ENCODE measurements at places on chromosomes 3 and 15.

- no peak for DNase-seq
Measured at GRCh38 chr3:167602041-167602440, 51.7 kb downstream of the WDR49 start.

DNA sequence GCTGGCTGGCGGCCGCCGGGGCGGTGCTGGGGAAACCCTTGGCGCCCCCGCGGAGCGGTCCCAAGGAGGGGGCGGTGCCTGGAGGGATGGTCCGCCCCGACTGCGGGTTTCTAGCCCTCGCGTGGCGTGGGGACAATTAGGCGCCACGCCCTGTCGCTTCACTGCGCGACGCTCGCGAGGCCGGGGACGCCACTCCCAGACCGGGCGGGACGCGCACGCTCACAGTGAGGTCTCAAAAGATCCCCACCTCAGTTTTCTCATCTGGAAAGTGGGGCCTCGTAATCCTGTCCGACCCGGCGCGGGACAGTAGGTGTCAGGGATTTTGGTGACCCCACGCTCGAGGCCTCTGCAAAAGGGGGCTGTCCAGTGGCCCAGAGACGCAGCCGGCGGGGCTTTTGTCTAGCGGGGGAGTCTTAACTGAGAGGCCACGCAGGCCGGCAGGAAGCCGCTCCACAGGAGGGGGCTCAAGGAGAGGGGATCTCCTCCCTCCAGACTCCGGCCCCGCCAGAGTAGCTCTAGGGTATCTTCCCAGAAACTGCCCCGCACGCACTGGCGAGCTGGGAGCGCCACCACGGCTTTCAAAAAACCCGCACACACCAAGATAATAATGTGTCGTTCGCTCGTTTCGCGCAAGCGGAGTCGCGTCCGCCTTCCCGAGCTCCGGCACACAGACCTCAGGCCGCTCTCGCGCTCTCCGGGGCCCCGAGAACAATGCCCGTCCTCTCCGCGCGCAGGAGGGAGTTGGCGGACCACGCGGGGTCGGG lies 710 bp upstream of the CLK3 start:
- DNase-seq = peak; percentile 79

- DNase-seq = no peak
Measured at GRCh38 chr3:185822221-185823000, 2.4 kb downstream of the IGF2BP2 start.

DNA sequence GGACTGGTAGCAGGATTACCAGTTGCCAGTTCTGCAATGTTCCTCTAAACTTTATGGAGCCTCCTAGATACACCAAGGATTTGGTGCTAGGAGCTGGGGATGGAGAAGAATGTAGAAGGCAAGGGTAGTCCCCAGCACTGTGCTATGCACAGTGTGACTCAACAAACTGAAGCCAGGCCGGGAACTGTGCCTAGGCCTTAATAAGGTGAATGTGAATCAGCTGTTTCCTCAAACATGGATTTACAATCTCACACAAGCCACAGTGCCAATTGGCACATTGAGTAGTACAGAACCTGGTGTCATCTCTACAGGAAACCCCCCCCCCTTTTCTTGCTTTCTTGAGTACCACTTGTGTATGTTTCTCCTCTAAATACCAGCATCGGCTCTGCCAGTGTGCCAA lies 32.5 kb downstream of the MRPS25 start:
- no peak for DNase-seq

All from KBM-7 (cell line).